ENCODE measurements at places on chromosomes 13 and 19.
A peak's percentile ranks its signal among the peaks of the same experiment; 100 is the strongest.

GRCh38 chr13:28199089-28199488 is 60.7 kb downstream of the PAN3 start:
- DNase-seq: no peak

- no peak for DNase-seq
Observed at GRCh38 chr13:101554420-101555125, 102.1 kb downstream of the ITGBL1 start.

- peak; percentile 25 for DNase-seq
Observed at GRCh38 chr19:29714953-29715700, at the start of gene C19orf12. TSS of gene C19orf12 (minus strand) at chr19:29715261. CDS start at chr19:29708413, 6,848 bp downstream.

DNA sequence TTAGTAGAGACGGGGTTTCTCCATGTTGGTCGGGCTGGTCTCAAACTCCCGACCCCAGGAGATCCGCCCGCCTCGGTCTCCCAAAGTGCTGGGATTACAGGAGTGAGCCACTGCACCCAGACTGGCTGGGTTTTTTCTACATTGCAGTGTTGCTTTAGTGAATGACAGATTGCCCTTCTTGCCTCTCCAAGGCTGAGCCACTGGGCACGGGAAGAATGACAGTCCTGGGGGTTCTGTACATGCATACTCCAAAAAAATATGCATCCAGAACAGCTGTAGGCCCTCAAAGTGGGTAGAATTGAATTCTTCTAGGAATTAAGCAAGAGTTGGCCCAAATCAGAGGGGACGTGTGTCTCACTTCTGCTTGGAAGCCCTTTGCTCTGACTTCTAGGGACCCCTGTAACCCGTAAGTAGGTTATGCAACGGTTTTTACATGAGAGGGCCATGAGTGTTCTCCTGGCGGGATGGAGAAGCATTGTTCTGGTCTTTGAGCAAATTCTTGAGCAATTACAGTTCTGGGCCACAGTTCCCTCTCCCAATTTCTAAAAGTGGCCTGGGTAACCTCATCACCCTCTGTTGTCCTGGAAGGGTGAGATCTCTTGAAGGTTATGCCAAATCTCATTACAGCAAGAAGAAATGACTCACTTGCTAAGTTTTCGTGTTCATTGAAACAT is 3.6 kb downstream of the ACTN4 start:
- DNase-seq: peak; percentile 60

DNA sequence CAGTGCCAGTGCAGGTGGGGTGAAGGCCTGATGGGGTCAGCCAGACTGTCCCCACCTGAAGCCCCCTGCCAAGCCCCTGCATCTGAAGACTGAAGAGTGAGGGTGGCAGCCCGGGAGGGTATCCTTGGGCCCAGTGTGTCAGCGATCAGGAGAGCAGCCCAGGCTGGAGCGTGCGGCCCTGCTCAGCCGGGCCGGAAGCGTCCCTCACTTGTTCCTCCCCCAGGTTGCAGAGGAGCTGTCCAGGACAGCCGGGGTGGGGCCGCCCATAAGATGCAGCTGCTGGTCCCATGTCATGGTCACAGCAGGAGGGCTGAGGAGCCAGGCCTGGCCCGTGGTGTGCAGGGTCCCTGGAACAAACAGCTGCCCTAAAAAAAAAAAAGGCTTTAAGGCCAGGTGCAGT is 55.4 kb downstream of the KDM4B start:
- no peak for DNase-seq

GRCh38 chr19:48735031-48735615 is 5.3 kb downstream of the RASIP1 start:
- no peak for DNase-seq

- DNase-seq: no peak
Observed at GRCh38 chr13:31923134-31923763, 108.3 kb upstream of the FRY start.

GRCh38 chr19:15479391-15480345 is at the start of gene PGLYRP2:
TSS of gene PGLYRP2 (minus strand) at chr19:15479501. CDS start at chr19:15479371, 130 bp downstream.
- no peak for DNase-seq

DNA sequence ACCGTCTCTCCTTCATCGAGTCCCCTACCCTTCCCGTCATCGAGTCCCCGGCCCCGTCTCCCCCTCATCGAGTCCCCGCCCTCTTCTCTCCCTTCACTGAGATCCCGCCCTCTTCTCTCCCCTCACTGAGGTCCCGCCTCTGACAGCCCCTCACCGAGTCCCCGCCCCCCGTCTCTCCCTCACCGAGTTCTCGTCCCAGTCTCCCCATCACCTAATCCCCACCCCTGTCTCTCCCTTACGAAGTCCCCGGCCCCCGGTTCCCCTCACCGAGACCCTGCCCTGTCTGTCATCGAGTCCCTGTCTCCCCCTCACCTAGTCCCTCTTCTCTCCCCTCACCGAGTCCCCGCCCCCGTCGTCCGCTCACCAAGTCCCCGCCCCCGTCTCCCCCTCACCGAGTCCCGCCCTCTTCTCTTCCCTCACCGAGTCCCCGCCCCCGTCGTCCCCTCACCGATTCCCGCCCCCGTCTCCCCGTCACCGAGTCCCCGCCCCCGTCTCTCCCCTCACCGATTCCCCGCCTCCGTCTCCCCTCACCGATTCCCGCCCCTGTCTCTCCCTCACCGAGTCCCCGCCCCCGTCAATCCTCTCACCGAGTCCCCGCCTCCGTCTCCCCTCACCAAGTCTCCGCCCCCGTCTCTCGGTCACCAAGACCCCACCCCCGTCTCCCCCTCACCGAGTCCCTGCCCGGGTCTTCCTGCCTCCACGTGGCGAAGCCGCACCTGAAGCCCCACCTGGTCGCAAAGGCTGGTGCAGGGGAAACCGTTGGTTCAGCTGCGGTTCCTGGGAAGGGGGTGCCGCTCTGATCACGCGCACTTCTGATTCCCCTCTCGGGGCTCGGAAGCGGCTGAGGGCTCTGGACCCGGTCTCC is 23.9 kb upstream of the ZNF846 start:
- DNase-seq: peak; percentile 93

GRCh38 chr19:42352301-42353259 is 27.1 kb downstream of the MEGF8 start:
- DNase-seq: no peak

DNA sequence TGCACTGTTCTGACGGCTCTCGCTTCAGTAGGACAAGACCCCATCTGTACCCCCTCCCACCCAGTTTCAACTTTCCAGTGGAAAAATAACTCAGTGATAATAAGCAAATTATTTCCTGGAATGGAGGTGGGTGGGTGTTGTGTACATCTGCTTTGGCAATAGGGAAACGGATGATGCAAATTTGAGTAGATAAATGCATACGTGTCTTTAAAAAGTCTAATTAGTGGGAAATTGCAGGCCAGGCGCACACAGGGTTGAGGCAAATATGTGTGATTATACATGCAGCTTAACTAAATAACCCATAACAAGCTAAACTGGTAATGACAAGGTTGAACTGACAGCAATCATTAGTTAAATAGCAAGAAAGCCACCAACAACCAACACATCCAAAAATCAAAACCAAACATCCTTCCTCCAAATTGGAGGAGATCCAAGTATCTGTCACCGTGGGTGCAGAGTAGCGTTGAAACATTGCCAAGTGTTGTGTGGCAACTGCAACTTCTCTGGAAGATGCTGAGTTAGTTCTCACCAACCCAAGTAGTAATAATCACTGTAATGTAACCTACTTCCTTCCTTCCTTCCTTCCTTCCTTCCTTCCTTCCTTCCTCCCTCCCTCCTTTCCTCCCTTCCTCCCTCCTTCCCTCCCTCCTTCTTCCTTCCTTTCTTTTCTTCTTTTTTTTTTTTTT is 54.6 kb downstream of the TRPM4 start:
- DNase-seq: no peak

All from endothelial cell of umbilical vein (primary cell).